Stimulated activated CD8-positive, alpha-beta memory T cell treated with anti-CD3 and anti-CD28 coated beads, Interleukin-4, amount 100 ng/mL, for 4 hours (primary cell): ENCODE measurements at places on chromosomes 13 and 19.

DNA sequence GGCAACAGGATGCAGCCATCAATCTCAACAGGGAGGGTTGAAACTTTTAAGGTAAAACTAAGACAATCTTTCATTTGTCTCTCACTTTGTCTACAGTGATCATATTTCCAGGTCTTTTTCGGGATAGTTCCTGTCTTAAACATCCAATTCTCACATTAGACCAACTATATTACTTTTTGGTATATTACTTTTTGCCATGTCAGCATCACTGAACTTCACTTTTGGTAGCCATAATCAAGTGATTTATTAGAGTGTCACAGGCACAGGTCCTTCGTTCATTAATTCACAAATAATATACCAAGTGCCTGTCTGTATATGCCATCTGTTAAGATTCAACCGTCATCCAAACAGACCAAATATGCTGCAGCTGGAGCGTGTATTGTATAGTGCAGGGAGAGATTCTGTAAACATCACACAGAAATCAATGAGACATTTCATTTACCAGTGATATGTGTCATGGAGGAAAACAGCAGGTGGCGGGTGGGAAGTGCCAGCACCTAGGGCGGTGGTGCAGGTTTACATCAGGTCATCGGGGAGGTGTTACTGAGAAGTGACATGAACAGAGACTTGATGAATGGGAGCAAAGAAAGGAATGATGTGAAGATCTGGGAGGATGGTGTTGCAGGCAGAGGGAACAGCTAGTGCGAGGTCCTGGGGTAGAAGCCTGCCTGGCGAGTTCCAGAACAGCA lies 24.9 kb downstream of the ARHGEF7 start:
- DNase-seq = no peak

- DNase-seq = no peak
These were observed 39.3 kb downstream of the MBNL2 start for GRCh38 chr13:97261254-97262005.

DNA sequence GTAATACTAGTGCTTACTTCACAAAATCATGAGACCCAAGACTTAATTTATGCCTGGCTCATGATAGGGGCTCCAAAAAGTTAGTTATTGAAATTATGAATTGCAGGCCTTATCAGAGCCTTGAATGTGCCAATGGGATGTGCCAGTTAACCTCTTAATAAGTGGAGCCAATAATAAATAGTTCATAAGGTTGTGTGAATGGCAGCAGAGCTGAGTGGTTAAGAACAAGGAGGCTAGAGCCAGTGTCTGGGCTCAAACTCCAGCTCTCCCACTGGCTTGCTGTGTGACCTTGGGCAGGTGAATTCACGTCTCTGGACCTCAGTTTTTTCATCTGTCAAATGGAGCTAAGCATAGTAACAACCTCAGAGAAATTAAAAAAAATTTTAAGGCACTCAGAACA lies 133.7 kb downstream of the IER2 start:
- no peak for DNase-seq

DNA sequence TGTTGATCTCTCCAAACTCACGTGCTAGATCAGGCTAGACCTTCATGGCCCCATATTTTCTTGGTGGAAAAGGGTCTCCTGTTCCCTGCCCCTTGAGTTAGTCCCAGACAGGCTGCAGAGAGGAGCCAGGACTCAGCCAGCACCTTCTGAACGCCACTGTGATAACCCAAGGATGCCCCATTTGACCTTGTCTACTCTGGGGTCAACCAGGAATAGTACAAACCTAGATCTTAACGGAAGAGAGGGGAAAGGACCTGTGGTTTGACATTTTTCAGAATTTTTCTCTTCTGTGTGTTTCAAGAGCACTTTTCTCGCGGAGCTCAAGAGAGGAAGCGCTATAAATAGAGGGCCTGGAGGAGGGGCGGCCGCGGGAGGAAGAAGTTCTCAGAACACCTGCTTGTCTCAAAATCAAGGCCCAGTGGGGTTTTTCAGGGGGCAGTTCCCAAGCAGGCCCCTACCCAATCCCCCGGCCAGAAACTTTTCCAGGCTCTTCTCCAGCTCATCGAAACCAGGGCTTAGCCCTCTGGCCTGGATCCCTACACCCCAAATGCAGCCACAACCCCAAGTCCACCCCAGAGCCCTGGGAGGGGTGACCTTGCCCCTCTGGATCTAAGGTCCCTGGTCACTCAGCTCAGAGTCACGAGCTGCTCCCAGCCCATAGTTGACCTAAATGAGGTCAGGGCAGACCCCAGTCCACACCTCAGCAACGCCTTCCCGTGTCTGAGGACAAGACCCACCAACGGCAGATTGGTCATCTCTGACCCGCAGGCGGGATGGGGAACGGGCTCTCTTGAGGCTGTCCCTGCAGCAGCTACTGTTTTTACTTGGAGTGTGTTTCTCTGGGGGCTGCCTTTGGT lies 75.6 kb upstream of the TM9SF2 start:
- DNase-seq = no peak
